ENCODE measurements at places on chromosomes 7 and 10.

- DNase-seq: no peak
Observed at GRCh38 chr10:59016043-59016442, 160.4 kb upstream of the PHYHIPL start.

DNA sequence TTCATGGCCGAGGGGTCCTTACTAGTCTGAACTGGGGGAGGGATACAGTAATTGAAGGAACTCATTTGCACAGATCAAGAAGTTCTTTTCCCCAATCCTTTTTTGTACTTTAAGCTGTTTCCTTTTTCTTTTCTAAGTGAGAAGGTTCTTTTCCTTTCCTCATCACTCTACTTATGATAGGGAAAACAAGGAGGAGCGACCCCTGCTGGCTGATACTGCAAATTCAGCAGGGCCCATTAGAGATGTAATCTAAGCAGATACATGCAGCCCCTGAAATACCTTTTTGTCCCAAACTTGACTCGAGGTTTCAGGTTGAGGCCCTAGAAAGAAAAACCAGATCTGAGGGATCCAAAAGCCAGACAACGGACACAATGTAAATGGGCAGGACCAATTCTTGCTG lies 305.5 kb downstream of the DNAJB9 start:
- DNase-seq: no peak

GRCh38 chr7:131004371-131004770 lies 270.4 kb upstream of the KLF14 start:
- DNase-seq: no peak

GRCh38 chr10:7560519-7560918 lies 106.2 kb downstream of the ITIH5 start:
- DNase-seq: no peak

DNA sequence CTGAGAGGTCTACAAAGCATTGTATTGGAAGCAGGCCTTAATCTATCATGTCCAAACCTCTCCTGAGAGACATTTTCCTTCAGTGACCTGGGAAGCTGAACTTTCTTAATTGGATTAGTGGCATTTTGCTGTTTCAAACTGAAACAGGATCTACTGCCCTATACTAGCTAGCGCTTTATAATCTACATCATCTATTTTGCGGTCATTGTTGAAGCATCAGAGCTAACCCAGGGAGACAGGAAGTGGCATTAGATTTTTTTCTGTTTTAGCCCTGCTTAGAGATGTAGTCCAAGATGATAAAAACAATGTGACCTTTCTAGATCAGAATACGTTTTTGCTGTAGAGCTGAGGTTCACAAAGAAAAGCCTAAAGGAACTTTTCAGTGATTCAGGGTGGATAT lies 147.4 kb upstream of the AGR3 start:
- no peak for DNase-seq

- no peak for DNase-seq
Observed at GRCh38 chr10:93757801-93758507, at the start of gene LGI1. TSS of gene LGI1 (plus strand) at chr10:93757936. CDS start at chr10:93758145, 209 bp downstream.

DNA sequence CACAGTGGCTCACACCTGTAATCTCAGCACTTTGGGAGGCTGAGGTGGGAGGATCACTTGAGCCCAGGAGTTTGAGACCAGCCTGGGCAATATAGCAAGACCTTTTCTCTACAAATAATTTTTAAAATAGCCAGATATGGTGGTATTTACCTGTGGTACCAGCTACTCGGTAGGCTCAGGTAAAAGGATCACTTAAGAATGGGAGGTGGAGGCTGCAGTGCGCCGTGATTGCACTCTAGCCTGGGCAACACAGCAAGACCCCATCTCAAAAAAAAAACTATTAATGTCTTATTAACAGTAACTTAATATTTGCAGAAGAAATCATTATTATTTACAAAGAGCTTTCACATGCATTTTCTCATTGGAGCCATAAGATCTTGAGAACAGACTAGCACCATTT lies 103.6 kb downstream of the SGMS1 start:
- DNase-seq: no peak

- DNase-seq: no peak
Observed at GRCh38 chr7:137006293-137006692, 137.8 kb downstream of the CHRM2 start.

DNA sequence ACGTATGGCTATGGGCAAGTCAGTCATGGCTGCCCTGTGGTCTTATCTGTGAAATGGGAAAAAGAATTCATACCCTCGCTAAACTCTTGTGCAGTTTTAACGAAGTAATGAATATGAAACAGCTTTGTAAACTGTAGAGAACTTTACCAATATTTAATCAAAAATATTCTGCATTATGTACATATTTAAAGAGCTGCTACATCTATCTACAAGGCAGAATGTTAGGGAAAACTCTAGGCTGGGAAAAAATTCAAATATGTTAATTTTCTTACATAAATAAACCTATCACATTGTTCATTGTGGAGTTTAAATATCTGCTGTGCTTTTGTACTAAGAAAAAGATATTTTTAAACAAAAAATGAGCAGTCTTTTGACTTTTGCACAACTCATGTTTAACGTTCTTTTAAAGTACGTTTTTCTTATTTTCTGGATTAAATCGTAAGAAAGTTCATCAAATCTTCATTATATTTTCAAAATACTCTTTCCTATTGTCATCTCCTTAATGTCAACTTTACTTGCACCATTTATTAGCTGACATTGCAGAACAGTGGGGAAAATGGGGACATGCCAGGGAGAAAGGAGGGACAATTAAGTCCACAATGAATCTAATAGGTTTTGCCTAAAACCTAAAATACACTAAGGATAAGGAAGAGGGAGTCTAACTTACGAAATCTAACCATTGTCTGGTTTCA lies 57.5 kb downstream of the ICA1 start:
- DNase-seq: no peak

GRCh38 chr10:91144961-91145360 lies 75.5 kb upstream of the PCGF5 start:
- no peak for DNase-seq

GRCh38 chr7:26549281-26549944 lies 257.8 kb downstream of the SNX10 start:
- DNase-seq: no peak

DNA sequence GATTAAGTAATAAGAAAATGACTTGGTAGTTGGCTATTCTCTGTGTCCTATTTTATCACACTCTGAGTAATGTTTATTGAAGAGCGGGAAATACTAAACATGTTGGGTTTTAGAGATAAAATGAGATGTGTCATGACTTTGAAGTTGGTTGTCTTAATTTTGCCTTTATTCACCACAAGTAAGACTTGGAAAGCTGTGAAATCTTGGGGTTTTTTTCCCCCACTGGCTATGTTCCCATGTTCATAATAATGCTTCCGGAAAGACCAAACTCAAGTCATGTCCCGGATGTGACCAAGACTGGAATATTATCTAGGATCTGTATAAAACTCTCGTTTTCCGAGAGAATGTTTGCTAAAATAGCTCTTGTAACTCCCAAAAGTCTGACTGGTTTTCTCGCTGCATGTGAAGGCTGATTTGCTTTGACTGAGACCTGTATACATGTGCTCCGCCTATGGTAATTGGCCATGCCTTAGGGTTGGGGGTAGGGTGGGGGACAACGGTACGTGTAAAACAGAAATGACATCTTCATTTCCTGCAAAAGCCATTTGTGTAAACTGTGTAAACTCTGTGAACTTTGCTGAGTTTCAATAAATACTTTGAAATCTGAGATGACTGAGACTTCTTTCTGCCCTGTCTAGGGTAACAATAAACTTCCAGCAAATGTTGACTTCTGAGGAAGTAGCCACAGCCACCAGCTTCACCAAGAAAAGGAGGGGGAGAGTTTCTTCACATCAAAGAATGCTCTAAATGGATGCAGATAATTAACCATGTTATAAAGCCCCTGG lies 169.6 kb downstream of the ZNF365 start:
- DNase-seq: no peak

DNA sequence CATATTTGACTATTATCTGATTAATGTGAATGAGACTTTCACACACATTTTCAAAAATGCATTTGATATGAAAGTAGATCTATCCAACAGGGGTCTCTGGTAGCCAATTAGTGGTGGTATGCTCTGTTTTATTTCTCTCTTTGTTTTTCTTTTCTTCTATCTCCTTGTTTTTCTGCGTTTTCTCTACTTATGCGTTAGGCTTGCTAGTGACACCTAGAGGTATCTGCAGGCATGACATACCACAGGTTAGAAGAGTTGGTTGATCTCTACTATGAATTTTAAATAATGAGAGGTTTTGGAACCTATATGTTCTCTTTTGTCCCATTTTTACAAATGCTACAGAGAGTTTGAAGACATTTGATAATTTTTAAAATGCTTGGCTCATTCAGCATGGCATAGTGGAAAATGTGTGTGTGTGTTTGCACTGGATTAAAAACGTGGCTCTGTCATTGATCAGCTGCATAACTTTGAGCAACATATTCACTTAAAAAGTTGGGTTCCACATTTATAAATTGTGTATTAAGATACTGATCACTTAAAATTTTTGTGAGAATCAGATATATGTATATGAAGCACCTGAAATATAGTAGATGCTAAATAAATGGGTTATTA lies 28.1 kb upstream of the PLXDC2 start:
- no peak for DNase-seq
